Breast epithelium (tissue), 4 donors: ENCODE measurements at places on chromosomes 4 and X. TPM values are rescaled to one million over a fixed set of nuclear protein-coding genes. Genes with fewer than 3 reads are reported as not detected.

DNA sequence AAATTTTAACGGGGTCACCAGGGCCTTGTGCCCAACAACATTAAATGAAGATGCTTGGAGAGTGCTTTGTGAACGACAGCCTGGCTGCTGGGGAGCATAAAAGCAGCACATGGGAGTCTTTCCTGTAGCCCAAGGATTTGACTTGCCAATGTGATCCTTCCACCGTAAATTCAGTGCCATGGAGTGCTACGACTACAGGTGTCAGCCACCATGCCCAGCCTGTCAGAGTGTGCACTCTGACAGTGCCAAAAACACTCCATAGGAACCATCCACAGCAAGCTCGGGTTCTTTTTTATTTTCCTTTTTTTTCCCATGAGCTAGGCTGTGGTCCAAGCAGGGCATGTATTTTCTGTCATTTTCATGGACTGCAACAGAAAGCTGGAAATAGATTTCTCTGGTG lies 156.9 kb downstream of the NLGN4X start:
- H3K36me3 ChIP-seq = no peaks in the 10 kb centered on the region
- no peak overlapping the region for H3K4me3 ChIP-seq
- H3K4me1 ChIP-seq = no peaks in the 10 kb centered on the region
- no peaks in the 10 kb centered on the region for H3K27me3 ChIP-seq
- no peak overlapping the region for H3K27ac ChIP-seq

DNA sequence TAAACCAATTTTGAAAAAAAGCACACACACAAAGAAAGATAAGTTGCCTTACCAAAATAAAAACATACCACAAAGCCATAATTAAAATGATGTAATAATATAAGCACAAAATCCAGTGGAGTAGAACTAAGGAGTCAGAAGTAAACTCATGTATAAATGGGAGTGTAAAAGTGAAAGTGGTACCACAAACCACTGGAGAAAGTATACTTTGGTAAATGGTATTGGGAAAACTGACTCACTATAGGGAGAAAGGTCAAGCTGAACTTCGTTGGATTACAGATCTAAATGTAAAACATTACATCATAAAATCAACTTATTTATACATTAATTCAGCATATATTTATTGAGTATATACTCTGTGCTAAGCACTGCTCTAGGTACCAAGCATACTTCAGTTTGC lies 46.3 kb upstream of the HHIP start:
- H3K4me3 ChIP-seq = no peak overlapping the region
- H3K27ac ChIP-seq = no peak overlapping the region
- no peaks in the 10 kb centered on the region for H3K4me1 ChIP-seq
- no peaks in the 10 kb centered on the region for H3K27me3 ChIP-seq

DNA sequence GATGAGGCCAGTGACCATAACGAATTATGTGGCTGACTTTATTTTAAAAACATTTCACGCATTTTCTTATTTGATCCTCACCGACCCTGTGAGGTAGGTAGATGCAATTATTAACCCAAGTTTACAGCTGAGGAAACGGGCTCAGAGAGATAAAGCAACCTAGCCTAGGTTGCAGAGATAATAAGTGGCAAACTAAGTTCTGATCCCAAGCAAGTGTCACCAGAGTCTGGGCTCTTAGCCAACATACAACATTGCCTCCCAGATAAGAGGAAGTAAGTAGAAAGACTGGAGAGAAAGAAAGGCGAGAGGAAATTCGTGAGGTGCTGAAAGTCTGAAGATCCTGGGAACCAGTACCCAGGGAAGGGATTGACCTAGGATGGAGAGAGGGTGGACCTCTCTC lies 77.4 kb upstream of the GPR50 start:
- H3K4me1 ChIP-seq = no peaks in the 10 kb centered on the region
- H3K27me3 ChIP-seq = peaks cover 13% of the 10 kb centered on the region
- no peak overlapping the region for H3K27ac ChIP-seq
- no peaks in the 10 kb centered on the region for H3K36me3 ChIP-seq
- no peak overlapping the region for H3K4me3 ChIP-seq

GRCh38 chr4:108744307-108744706 lies 18.5 kb downstream of the ETNPPL start:
- H3K27me3 ChIP-seq = no peaks in the 10 kb centered on the region
- H3K36me3 ChIP-seq = no peaks in the 10 kb centered on the region
- no peak for DNase-seq
- H3K4me1 ChIP-seq = no peaks in the 10 kb centered on the region

DNA sequence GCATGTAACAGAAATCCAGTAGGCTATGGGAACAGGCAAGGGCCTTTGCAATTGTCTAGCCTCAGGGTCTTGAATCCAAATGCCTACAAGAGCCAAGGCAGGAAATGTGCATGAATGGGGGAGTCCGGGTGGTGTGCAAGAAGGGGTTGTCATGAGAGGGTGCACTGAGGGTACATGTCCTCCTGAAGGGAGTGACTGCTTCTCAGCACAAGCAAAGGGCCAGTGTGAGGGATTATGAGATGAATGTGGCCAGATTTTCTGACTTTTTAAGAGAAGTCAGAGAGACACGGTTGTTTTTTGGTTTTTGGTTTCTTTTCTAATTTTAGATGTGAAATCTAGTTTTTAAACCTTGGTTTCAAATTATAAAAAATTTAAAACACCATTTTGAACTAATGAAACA lies 76.5 kb upstream of the LSM6 start:
- no peak overlapping the region for H3K27ac ChIP-seq
- no peaks in the 10 kb centered on the region for H3K36me3 ChIP-seq
- no peak for DNase-seq
- no peaks in the 10 kb centered on the region for H3K27me3 ChIP-seq
- H3K4me1 ChIP-seq = no peaks in the 10 kb centered on the region

DNA sequence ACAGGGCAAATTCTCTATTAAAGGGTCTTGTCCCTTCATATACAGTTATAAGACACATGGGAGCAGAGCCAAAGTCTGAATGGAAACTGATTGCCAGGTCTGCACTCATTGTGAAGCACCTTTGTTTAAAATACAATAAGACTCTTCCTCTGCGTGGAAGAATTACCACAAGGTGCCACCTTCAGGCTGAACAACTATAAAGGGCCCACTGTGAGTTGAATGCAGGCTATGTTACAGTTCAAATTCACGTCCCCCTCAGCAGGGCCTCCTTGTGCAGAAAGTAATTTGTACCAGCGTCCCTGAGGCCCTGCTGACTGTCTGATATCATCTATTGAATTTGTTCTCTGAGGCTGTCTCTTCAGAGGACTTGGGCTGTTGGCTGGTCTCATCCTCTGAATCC lies 225.8 kb upstream of the TEX13C start:
- H3K4me1 ChIP-seq = no peaks in the 10 kb centered on the region
- DNase-seq = no peak
- H3K4me3 ChIP-seq = no peak overlapping the region
- H3K36me3 ChIP-seq = no peaks in the 10 kb centered on the region
- peaks cover 5% of the 10 kb centered on the region for H3K27me3 ChIP-seq

DNA sequence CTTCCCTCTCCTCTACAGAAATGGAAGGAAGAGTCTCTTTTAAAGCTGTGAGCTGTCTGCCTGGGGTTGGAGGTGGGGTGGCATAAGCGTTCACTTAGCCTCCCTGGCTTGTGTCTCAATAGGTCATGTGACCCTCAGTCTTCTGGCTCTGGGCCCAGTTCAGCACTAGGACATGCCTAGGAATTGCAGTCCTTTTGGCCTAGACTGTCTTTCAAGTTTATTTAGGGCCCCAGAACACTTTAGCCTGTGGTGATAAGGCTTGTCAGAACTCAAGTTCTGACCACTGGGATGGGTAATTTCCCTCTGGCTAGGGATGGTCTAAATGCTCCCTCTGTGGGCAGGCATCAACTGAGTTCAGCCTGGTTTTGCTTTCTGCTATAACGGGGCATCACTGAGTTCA lies 34.3 kb upstream of the ARMCX4 start:
- no peak for DNase-seq
- no peaks in the 10 kb centered on the region for H3K27me3 ChIP-seq
- no peak overlapping the region for H3K4me3 ChIP-seq
- no peaks in the 10 kb centered on the region for H3K36me3 ChIP-seq
- no peaks in the 10 kb centered on the region for H3K4me1 ChIP-seq
- peak overlapping the region; percentile 46 for H3K27ac ChIP-seq

DNA sequence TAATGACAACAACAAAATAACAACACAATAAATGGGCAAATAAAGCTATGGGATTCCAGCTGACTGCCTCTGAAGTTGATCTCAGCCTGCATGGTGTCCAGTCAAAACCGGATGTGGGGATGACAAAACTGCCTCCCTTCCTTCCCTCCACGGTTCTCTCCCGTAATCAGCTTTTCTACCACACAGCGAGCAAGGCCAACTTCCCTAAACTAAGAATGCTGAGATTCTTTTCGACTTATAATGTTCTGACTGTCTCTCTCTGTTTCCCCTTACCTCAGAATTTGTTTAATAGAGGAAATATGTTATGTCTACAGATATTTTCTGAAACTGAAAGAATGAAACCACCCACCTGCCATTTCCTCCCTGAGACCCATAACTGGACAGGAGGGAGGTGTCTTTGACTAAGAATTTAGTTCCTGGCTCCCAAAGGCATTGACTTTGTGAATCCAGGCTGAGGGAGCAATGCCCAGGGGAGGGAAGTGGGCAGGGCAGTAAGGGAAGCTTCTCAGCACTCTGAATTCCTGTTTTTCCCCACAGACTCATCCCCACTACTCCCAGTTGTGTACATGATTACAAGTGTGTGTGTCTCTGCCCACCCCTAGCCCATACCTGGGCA lies 1.0 kb upstream of the TLR1 start:
- H3K27ac ChIP-seq = peak overlapping the region; percentile 77
- DNase-seq = no peak
- no peaks in the 10 kb centered on the region for H3K27me3 ChIP-seq

- H3K4me3 ChIP-seq = no peak overlapping the region
- H3K27me3 ChIP-seq = no peaks in the 10 kb centered on the region
- no peaks in the 10 kb centered on the region for H3K4me1 ChIP-seq
- H3K27ac ChIP-seq = no peak overlapping the region
- DNase-seq = no peak
Measured at GRCh38 chrX:108584617-108585211, 145.1 kb downstream of the COL4A5 start.

Gene ZNF630
- 8.0 TPM for total RNA-seq

Gene GBA3
- total RNA-seq = 1.6 TPM

Gene INTS6L
- 7.7 TPM for total RNA-seq

Gene TLR10
- total RNA-seq = 1.3 TPM

Gene UGT8
- total RNA-seq = 3.9 TPM

Gene EMCN
- 23.9 TPM for total RNA-seq

Gene SLC7A11
- total RNA-seq = 0.16 TPM

Gene GYG2
- total RNA-seq = 84.7 TPM
